Muscle of arm (tissue), 14 donors: ENCODE measurements at places on chromosomes 4 and X.
A peak's percentile ranks its signal among the peaks of the same experiment; 100 is the strongest.

DNA sequence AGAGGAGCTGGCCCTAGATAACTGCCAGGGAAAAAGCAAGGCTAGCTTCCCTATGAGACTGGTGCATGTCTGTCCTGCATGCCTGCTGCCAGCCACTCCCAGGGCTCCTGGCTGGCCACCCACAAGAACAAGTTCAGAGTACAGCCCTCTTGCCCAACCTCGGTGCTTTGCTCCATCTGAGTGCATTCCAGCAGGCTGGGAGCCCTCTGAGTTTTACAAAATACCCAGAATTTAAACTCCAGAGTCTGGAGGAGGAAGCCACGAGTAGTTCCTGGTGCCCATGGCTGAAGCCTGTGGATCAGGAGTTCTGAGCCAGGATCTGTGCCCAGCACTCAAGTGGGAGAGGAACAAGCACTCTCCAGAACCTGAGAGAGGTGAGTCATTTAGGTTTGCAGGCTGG is 111.6 kb downstream of the MAGEE2 start:
- no peak for DNase-seq

DNA sequence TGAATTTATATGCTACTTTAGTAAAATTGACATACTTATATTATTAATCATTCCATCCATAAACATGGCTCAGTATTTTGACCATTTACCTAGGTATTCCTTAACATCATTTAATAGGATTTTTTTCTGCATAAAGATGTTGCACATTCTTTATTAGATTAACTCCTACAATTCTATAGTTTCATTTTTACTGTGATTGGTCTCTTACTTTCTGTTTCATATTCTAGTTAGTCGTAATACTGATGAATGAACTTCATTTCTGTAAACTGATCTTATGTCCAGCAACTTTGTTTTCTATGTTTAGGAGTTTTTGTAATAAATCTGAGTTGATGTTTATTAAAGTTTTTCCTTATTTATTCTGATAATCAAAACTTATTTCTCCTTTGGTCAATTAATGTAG is 278.2 kb upstream of the CXXC4 start:
- DNase-seq: no peak

DNA sequence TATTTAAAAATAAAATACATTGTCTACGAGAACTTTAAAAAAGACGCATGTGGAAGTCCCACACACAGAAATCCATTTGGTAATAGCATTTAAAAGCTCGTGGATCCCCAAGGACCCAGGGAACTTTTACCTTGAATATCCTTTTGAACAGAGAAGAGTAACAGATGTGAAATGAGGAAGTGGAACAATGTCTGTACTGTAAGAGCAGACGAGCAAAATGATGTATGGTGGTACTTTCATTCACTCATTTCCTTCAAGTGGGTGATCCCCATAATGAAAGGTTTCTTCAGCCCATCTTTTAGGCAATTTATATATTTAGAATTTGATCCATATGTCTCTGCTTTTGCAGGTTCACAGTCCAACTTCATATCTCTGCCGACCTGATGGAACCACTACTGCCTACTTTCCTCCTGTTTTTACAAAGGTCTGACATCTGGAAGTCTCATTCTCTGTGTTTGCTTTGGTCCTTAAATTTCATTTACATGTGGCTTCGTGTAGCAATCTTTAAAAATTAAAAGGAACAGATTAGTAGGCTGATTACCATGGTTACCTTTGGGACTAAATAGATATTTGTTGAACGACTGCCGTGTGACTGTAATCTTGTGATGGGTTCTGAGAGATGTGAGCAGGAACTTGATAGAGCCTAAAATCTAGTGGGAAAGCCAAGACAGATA is 188.4 kb downstream of the PALLD start:
- peak; percentile 40 for DNase-seq

- no peak for DNase-seq
These were observed 199.8 kb downstream of the RTL9 start for GRCh38 chrX:110558406-110558805.

DNA sequence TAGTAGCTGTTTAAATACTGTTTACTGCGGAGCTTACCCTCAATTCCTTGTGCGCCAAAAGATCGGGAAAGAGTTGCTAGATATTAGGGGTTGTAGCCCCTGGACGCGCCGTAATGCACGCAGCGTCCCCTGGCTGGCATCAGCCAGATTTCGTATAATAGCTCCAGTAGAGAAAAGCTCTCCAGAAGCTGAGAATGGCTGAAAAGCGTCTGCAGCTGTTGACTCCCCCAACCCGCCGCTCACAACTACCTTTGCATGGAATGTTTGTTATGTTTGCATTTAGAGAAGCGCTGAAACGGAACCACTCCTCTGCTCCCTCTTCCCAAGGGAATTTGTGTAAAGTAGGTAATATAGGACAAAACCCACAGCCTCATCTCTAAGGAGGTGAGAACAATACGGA is 3.7 kb downstream of the DOCK11 start:
- no peak for DNase-seq

DNA sequence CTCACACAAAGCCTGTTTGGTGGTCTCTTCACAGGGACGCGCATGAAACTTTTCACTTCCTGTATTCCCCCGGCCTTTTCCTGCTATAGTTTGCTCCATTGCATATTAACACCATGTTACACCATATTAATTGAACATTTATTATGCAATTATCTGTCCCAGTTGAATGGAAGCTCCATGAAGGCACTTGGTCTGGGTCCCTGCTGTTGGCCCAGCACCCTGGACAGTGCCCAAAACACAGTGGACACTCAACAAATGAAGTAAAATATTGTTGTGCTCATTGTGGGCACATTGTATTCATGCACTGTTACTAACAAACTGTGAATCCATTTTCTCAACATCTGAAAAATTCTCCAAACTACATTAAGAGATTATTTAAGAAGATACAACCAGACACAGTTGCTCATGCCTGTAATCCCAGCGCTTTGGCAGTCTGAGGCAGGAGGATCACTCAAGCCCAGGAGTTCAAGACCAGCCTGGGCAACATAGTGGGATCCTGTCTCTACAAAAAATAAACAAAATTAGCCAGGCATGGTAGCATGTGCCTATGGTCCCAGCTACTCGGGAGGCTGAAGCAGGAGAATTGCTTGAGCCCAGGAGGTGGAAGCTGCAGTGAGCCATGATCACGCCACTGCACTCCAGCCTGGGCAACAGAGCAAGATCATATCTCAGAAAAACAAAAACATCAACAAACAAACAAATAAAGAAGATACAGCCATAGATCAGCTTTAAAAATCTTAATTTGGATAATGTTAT is 292.7 kb upstream of the TENM3 start:
- DNase-seq: no peak
